ENCODE measurements at places on chromosomes 3 and 15.

GRCh38 chr3:130374033-130374432, 28.6 kb downstream of the COL6A5 start:
- DNase-seq: no peak

- DNase-seq: no peak
Observed at GRCh38 chr15:45112143-45112590, 1.8 kb downstream of the DUOX2 start.

- no peak for DNase-seq
Observed at GRCh38 chr3:129908417-129908816, 14.9 kb upstream of the TMCC1 start.

GRCh38 chr3:73580343-73580742, 44.4 kb downstream of the PDZRN3 start:
- peak; percentile 5 for DNase-seq

- no peak for DNase-seq
Observed at GRCh38 chr15:62732078-62732477, 310.5 kb upstream of the TPM1 start.
